ENCODE measurements at places on chromosomes 3 and 15. TPM values are rescaled to one million over a fixed set of nuclear protein-coding genes. Genes with fewer than 3 reads are reported as not detected.

Gene TRH
- 0.16 TPM for total RNA-seq

Gene SAMD7
- total RNA-seq: not detected

Gene ANKRD34C
- total RNA-seq: not detected

Gene ATP10A
- 2.1 TPM for total RNA-seq

Gene LPCAT4
- total RNA-seq: 70.6 TPM
